ENCODE measurements at places on chromosomes 5 and 9.

GRCh38 chr5:50715001-50715400 lies 48.6 kb downstream of the PARP8 start:
- no peak for DNase-seq

DNA sequence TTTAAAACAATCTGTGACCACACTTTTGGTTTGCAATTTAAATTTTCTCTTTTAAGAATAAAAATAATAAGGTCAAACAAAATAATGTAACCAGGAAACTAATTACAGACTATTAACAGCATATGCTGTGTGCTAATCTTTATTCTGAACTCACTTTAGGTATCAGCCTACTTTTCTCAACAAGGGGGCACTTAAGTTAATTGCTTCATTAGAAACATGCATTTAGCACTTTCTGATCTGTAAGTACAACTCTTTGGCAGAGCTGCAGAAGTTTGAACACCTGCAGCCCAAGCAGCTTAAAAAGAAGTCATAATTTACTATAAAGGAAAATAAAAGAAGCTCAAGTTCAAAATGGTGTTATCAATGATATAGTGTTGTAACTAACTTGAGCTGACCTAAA lies 21.7 kb downstream of the XRCC4 start:
- no peak for DNase-seq

DNA sequence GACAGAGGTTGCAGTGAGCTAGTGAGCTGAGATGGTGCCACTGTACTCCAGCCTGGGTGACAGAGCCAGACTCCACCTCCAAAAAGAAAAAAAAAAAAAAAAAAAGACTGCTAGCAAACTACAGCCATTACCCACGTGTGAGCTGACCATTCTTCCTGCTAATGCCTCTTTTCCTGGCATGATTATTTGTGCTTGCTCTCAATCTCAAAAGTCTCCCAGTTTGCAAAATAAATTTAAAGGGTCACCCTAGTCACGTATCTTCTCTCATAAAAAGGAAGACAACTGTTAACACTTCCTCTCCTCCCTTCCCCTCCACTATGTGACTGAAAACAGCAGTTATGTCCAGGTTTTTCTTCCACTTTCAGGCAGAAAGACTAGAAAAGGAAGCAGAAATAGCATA lies 37.2 kb downstream of the TRIM36 start:
- no peak for DNase-seq

DNA sequence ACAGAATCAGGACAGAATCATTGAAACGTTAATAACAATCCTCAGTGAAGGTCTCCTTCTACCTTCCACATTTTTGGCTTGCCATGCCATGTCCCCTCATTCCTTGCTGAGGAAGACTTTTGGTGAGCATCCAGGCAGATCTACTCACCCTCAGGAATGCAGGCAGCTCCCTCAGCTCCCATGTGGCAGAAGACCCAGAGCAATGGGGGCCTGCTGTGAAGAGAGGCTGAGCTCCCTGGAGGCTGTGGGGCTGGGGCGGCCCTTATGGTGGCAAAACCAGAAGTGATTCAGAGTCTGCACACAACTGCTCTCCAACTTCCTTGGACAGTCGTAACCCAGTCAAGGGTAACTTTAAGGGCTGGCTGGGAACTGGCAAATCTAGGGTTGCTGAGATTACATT lies 247.2 kb upstream of the EFNA5 start:
- no peak for DNase-seq

Data from endothelial cell (in vitro differentiated cells).